ENCODE measurements at places on chromosomes 5 and 9. TPM values are rescaled to one million over a fixed set of nuclear protein-coding genes. Genes with fewer than 3 reads are reported as not detected.

CARTPT gene
- 8.4 TPM for total RNA-seq

PLAC8L1 gene
- total RNA-seq = 0.82 TPM

DNA sequence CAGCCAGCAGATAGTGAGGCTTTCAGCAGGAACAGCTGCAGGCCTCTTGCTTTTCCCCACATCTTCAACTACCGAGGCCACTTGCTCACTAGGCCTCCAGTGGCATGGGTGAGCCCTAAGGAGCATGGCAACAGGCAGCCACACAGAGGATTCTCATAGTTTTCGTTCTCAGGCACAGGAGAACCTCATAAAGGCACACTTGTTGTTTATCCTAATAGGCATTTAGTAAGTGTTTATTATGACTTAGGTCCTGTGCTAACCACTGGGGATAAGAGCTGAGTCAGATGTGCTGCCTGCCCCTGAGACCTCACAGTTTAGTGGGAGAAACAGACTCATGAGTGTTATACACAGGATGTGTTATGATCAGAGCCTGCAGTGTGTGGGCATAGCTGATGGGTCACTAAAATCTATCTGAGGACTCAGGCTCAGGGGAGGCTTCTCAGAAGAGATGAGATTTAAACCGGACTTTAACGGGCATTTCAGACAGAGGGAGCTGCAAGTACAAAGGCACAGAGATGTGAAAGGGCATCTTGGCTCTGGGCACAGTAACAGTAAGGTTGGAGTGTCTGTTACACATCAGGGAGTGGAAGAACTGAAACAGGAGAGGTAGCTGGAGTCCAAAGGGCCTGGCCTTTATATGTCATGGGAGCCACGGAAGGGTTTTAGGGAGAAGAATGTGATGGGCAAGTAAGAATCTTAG lies 21.0 kb upstream of the HEMGN start:
- no peak for DNase-seq

DNA sequence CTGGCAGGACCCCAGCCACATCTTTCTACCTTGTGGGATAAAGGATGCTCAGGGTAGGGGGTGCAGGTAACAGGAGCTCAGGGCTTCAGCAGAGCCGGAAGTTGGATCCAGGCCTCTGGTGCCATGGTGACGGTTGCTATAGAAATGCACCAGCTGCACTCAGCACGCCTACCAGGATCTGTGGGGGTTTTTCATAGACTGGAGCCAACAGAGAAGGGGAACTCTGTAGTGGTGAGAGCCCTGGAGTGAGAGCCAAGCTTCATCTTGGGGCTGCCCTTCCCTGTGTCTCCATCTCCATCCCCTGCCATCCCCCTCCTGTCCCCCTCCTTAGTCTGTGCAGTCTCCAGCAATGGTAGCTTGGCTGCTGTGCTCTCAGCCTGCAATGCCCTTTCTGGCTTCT lies 27.5 kb upstream of the BOD1 start:
- no peak for DNase-seq

DNA sequence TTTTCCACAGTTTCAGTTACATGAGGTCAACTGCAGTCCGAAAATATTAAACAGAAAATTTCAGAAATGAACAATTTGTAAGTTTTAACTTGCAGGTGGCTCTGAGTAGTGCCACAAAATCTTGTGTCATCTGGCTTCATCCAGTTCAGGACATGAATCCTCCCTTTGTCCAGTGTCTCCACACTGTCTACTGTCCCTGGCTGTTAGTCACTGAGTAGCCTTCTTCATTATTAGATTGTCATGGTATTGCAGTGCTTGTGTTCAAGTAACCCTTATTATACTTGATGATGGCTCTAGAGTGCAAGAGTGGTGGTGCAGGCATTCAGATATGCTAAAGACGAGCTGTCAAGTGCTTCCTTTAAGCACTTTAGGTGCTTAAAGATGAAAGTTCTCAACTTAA lies 65.3 kb downstream of the CFAP95 start:
- no peak for DNase-seq
